ENCODE measurements at places on chromosomes 4 and X.
A peak's percentile ranks its signal among the peaks of the same experiment; 100 is the strongest.

DNA sequence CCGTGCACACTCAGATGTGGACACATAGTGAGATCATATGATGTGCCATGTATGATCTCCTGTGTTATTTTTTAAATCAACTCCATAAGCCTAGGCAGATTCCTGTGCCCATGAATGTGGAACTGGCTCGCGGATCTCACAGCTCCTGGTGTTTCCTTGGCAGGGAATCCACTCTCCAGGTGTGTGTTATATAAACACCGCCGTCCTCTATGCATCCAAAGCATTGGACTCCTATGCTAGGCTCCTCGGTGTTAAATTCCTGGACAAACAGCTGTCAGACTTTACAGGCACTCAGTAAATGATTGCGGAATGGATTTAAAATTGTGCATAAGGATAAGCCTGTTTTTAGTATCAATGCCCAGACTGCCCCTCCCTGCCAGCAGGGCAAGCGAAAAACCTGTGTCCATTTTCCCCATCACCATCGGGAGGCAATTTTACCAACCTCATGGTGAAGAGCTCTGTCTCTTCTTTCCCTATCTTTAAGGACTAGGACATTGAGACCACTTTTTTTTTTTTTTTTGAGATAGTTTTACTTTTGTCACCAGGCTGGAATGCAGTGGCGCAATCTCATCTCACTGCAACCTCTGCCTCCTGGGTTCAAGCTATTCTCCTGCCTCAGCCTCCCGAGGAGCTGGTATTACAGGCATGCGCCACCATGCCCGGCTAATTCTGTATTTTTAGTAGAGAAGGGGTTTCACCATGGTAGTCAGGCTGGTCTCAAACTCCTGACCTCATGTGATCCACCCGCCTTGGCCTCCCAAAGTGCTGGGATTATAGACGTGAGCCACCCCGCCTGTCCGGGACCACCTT lies 23.6 kb upstream of the GPR78 start:
- no peak for DNase-seq

DNA sequence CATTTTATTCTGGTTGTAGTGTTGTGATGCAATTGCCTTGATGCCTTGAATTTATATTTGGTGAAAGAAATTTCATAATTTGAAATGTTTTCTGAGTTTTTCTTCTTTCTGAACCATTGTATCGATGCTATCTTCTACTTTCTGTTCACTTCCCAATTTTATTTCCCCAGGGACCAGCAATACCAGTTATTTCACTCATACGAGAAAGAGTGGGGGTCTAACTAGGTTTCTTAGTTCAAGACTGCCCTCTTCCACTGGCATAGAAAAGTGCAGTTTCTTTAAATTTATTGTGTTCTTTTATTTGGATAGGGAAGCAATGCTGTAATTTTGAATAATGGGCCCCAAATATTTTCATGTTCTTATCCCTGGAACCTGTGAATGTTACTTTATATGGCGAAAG lies 544.0 kb upstream of the ADGRL3 start:
- no peak for DNase-seq

- peak; percentile 22 for DNase-seq
Observed at GRCh38 chr4:109560687-109561461, 828 bp downstream of the MCUB start.

GRCh38 chr4:2935762-2936743 lies 27.2 kb downstream of the NOP14 start:
- DNase-seq = peak; percentile 55

GRCh38 chr4:38923746-38924145 lies 56.1 kb downstream of the FAM114A1 start:
- DNase-seq = no peak

- DNase-seq = no peak
Observed at GRCh38 chr4:47017494-47017893, 13.9 kb upstream of the GABRB1 start.

- no peak for DNase-seq
Observed at GRCh38 chr4:179871726-179872125, 2371.5 kb upstream of the TENM3 start.

GRCh38 chr4:187679450-187679849 lies 316.1 kb upstream of the ZFP42 start:
- no peak for DNase-seq

GRCh38 chr4:86048426-86048825 lies 311.4 kb downstream of the MAPK10 start:
- DNase-seq = no peak

GRCh38 chr4:60216752-60217151 lies 983.4 kb upstream of the ADGRL3 start:
- no peak for DNase-seq

DNA sequence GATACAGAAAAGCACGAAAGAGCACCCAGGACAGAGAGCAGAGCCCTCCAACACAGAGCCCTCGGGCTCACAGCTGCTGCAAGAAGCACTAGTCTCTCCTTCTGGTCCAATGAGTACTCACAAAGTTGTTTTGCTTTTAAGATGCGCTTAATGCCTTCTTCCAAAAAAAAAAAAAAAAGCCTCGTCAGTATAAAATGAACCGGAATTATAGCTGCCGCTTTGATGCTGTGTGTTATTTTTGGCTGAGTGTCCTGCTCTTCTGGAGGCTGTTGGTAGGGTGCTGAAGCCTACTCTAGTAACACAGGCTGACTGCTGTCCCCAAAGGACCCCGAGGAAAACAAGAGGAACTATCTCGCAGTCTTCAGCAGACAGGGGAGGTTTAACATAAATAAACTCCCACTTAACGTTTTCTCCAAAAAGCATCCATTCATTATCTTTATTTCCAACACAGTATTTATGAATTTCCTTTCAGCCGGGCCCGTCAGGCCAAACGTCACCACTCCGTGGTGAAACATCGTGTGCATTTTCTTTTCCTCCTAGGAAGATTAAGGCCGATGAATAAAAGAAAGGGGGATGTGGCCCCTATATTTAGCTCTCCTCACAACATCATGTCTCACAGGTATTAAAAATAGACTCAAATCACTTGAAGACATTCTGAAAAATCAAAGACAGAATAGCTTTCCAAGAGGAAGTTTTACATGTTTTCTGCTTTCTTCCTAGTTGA lies 213.7 kb upstream of the PPARGC1A start:
- DNase-seq = no peak

DNA sequence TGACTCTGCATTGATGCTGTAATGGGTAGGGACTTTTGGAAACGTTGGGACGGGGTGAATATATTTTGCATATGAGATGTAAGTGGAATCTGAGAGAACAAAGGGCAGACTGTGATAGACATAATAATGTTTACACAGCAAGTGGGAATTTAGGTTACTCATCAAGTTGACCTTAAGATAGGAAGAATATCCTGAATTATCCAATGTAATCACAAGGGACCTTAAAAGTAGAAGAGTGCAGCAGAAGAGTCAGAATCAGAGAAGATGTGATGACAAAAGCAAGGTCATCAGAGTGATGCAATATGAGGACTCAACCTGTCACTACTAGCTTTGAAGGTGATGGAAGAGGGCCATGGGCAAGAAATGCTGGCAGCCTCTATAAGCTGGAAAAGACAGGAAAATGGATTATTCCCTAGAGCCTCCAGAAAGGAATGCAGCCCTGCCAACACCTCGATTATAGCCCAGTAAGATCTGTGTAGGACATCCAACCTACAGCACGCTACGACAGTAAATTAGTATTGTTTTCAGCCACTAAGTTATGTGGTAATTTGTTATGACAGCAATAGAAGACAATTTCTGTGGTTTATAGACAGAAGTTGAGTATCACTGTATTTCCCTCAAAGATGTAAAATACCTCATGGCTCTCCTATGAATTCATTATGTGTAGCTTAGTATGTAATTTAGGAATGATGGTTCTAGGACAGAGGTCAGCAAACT lies 26.4 kb downstream of the MORC4 start:
- no peak for DNase-seq

DNA sequence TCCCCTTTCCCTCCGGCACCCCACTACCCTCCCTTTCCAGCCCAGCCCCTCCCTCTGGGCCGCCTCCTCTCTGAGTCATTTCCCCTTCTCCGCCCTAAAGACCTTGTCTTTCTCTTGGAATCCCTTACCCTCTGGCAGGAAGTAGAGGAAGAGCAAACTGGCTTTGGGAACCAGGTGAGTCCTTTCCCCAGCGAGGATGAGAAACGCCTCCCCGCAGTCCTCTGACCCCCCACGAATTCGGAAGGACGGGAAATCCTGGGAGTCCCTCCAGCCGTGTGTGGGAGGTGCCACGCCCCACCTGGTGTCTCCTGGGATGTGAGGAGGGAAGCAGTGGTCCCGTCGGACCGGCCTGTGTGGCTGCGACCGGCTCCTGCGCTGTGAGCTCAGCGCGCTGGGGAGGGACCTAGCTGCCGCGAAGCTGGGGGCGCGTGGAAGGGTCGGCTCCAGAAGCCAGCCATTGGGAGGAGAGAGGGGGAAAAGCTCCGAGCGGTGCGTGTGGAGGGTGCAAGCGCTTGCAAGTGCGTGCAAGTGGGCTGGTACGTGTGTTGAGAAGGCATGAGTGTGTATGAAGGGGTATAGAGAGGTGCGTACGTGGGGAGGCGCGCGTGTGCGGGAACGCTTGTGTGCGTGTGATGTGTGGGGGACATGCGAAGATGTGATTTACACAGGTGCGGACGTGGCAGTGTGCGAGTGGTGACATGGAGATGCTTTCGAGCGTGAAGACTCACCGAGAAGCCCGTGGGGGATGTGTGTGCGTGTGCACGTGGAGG lies 46.3 kb downstream of the TEX13B start:
- no peak for DNase-seq

DNA sequence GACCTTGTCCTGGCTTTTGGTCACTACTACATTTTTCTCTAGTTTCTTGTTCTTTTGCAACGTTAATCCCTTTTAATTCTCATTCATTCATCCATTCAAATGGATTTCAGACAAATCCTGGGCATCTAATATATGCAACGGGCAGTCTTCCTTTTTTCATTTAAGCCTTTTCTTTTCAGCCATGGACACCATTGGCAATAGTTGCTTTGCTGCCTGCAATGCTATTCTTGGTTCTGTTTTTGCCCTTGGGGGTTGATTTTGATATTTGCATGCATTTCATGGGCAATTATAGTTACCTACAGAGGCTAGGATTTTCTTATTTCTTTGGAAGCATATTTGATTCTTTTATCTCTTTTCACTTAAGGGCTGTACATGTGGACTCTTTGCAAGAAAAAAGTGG lies 180.5 kb upstream of the ARX start:
- DNase-seq = no peak

- DNase-seq = no peak
Observed at GRCh38 chr4:181662383-181662782, 580.8 kb upstream of the TENM3 start.

GRCh38 chrX:11968991-11969390 lies 169.3 kb upstream of the FRMPD4 start:
- DNase-seq = no peak

DNA sequence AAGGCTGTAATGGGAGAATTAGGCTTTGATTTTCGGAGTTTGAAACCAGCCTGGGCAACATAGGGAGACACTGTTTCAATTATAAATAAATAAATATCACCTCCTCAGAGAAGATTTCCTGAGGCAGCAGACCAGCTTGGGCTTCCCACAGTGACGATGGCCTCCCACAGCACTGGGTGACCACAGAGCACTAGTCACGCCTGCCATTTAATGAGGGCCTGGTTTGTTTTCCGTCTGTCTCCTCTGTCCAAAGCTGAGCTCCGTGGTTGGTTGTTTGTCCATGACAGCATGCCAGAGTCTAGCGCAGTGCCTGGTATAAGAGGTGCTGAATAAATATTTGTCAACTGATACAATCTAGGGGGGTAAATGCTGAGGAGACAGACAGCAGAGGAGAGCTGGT lies 10.4 kb upstream of the PDGFRA start:
- DNase-seq = no peak

DNA sequence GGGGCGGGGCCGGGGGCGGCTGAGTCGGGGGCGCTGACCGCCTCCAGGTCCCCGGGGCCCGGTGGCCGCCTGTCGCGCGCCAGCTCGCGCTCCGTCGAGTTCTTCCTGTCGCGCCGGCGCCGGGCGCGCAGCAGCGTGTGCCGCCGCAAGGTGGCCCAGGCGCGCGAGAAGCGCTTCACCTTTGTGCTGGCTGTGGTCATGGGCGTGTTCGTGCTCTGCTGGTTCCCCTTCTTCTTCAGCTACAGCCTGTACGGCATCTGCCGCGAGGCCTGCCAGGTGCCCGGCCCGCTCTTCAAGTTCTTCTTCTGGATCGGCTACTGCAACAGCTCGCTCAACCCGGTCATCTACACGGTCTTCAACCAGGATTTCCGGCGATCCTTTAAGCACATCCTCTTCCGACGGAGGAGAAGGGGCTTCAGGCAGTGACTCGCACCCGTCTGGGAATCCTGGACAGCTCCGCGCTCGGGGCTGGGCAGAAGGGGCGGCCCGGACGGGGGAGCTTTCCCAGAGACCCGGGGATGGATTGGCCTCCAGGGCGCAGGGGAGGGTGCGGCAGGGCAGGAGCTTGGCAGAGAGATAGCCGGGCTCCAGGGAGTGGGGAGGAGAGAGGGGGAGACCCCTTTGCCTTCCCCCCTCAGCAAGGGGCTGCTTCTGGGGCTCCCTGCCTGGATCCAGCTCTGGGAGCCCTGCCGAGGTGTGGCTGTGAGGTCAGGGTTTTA lies 1.5 kb downstream of the ADRA2C start:
- no peak for DNase-seq

- DNase-seq = no peak
Observed at GRCh38 chr4:188082796-188083195, 26.6 kb downstream of the TRIML2 start.

DNA sequence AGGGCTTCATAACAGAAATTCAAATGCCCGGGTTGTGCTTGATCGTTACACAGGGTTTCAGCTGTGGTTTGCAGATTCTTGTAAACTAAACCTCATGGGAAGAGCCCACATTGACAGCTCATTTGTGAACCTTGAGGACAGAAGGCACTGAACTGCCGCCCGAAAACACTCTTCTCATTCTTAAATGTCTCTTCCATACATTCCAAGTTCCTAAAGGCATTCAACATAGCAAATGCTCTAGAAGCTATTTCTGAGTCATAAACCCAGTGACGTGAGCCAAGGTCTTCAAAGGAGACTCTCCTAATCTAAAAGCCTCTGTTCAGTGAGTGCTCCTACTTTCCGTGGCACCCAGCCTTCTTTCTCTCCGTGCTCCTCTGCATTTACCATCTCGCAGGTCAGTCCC lies 737.8 kb upstream of the FRG1 start:
- DNase-seq = no peak

GRCh38 chr4:19026281-19026680 lies 1004.7 kb upstream of the LCORL start:
- DNase-seq = no peak

- DNase-seq = no peak
Observed at GRCh38 chr4:10965196-10965595, 280.6 kb upstream of the CLNK start.
